ENCODE measurements at places on chromosomes 11 and 22.

DNA sequence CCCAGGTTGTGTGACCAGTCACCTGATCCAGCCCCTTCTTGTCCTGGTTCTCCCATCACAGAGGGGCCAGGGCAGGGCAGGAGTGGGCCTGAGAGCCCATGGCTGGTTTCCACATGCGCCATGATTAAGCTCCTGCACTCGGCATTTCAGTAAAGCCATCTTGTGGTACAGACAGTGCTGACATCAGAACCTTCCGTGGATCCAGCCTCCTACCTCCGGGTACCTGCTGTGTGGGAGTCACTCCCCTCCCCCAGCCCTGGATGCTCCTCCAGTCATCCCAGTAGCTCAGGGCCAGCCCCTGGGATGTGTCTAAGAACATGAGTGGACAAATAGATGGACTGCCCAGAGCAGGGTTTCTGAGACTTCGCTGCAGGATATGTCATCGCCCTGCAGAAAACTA, 22.1 kb upstream of the MGAT3 start:
- no peak for DNase-seq

DNA sequence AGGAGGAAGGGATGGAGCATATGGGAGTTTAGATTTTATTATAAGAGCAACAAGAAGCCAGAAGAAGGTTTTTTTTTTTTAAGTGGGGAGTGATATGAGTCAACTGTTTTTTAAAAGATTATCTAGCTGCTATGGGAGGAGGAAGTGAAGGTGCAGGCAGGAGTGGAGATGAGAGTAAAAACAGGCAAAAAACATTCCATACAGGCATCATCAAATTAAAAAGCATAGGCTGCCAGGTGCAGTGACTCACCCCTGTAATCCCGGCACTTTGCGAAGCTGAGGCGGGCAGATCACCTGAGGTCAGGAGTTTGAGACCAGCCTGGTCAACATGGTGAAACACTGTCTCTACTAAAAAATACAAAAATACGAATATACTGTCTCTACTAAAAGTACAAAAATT, 368.4 kb upstream of the MTNR1B start:
- no peak for DNase-seq

- DNase-seq, result no peak
Measured at GRCh38 chr11:58963551-58964104, 24.3 kb downstream of the GLYATL1 start.

- DNase-seq, result peak; percentile 83
Measured at GRCh38 chr22:46373921-46374662, 38.6 kb downstream of the TRMU start.

DNA sequence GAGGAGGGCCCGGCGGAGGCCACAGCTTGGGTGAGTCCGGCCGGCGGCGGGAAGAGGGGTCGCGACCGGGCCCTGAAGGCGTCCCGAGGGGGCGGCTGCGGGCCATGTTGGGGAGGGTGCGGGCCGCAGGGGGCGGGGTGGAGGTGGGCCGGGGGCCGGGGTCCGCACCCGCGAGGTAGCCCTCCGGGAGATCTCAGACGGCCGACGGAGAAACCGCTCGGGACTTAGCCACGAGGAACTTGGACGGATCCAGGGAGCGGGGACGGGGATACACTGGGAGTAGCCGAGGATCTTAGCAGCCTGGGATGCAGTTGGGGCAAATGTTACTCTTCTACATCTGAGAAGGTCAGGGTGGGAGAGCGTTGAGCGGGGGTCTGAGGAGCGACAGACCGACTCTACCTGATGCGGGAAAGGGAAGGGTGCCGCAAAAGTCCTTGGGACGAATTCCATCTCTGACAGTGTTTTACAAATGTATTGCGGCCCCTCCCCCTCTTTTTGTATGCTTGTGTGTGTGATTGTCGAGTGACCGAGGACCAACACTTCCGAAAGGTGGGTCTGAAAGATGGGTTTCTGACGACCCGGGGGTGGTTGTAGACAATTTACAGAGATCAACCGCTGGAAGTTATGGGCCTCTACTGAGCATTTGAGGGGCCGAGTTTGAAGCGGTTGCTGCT, 658 bp downstream of the STIP1 start:
- DNase-seq, result no peak

- DNase-seq, result no peak
Measured at GRCh38 chr11:14336507-14337503, 22.2 kb downstream of the RRAS2 start.

DNA sequence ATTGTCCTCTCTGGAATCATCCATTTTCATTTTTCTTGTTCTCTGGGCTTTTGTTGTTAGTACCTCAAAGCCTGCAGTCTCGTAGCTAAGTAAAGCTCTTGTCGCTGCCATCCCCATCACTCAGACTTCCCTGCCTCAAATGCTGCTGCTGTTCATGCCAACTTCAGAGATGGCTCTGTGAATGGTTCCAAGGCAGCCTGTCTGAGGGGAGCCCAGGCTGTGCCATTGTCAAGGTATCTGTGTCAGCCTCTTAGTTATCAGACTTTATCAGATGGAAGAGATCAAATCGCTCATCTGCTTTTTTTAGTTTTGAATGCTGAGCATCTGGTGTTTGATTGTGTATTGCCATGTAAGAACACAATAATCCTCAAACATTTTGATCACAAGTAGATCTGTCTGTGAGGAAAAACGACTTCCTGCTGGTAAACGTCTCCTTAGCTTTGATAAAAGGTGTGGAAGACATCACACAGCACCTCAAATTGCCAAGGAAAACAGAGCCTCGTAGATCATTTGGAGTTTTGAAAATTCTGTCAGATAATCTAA, 304.2 kb upstream of the ZC3H12C start:
- no peak for DNase-seq

DNA sequence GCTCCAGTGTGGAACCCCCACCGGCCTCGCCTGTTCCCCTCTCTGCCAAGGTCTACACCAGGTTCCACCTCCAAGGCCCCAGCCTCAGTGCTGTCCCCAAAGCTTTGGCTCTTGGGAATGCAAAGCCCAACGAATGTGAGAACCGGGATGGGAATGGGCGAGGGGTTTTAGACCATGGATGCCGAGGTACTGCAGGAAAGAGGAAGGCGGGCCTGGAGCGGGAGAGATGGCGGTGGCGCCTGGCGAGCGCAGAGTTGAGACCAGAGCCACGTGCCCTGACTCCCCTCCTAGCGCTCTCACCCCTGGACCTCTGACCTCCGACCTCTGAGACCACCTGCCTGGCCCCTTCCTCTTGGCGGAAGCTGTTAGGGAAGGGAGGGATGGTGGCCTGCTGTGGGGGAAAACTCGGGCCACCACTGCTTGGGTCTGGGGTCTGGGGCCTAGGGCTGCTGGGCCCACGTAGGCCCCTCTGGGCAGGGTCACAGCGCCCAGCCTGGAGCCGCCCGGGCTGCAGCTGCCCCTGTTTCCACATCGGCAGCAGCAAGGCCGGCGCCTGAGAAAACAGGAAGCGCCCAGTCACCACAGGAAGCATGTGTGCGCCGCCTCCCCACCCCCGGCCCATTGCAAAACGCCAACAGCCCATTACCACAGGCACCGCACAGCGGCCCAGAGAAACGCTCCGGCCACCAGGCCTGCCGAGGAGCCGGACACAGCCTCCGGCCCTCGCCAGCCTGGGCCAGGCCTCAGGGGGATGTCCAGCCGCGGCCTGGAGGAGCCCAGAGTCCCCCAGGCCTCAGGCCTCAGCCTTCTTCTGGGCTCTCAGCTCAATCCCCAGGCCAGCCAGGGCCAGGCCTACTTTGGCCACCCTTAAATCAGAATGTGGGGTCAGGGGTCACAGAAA, 13.8 kb upstream of the SLC39A13 start:
- peak; percentile 83 for DNase-seq

- no peak for DNase-seq
Measured at GRCh38 chr22:41976070-41976901, 7.0 kb downstream of the SEPTIN3 start.

GRCh38 chr11:107405260-107405659, 52.4 kb downstream of the CWF19L2 start:
- no peak for DNase-seq

GRCh38 chr11:45319077-45319476, 32.9 kb upstream of the SYT13 start:
- no peak for DNase-seq

DNA sequence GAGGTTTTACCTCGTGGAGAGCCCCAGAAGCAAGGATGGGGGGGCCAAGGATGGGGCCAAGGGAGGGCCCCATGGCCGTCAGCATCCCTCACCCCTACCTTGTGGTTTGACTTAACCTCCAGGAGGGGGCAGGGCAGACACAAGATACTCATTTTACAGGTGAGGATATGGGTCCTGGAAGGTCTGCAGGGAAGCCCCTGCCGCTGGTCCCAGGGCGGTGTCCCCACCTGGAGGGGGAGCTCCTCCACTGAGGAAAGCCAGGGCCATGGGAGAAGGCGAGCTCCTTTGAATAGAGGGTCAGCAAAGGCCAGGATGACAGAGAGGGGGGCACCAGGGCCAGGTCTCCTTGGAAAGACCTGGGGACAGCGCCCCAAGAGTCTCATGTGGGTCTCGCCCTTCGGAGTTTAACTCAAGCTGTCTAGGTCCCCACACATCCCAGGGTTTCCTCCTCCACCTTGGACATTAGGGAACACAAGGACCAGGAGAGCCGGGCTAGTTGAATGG, 5.9 kb upstream of the ADORA2A start:
- no peak for DNase-seq

DNA sequence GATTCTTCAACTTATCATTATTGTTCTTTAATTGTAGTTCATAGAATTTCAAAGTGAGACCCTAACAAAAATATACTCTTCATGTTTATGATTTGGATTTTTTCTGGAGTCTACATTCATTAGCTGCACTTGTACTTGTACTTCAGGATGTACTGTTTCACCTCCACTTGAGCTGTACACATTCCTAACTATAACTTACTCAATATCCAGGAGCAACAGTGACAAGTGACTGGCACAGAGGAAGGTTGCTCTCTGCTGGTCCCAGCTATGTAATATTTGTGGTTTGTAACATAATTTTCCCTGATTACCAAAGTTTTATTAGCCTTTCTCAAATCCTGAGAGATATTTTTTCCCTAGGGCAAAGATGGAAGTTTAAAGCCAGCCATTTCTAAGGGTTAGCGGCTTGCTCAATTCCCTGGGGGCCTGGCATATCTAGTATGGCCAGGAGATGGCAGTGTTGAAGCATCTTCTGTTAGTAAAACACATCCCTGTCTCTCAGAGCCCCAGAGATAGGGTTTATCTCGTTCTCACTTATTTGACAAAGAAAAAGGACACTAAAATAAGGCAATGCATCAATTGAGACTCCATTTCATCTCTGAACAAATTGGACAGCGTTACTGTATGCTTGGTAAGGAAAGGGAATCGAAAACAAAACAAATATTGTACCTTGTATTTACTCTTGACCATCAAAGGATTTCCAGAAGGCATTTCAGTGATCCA, 14.2 kb downstream of the OR52A5 start:
- peak; percentile 32 for DNase-seq

- no peak for DNase-seq
Measured at GRCh38 chr11:47775240-47775869, 8.2 kb upstream of the FNBP4 start.

- no peak for DNase-seq
Measured at GRCh38 chr11:100459811-100460210, 227.3 kb upstream of the ARHGAP42 start.

- DNase-seq, result no peak
Measured at GRCh38 chr22:24579258-24579601, 13.6 kb downstream of the LRRC75B start.

DNA sequence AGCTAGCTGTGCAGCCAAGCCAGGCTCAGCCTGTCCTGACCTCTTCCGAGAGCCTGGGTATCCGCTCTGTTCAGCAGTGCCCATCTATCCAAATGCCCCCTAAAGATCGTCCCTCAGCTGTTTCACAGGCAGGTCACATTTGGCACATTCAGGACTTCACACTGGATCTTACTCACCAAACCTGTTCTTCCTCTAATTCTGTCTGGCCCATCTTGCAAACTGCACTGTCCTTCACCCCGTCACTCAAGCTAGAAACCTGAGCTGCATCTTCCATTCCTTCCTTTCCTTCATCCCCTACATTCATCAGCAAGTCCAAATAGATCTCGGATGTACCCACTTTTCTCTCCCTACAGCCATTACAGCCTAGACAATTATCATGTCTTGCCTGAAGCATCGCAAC, 60.7 kb upstream of the CSNK2A3 start:
- DNase-seq, result no peak

DNA sequence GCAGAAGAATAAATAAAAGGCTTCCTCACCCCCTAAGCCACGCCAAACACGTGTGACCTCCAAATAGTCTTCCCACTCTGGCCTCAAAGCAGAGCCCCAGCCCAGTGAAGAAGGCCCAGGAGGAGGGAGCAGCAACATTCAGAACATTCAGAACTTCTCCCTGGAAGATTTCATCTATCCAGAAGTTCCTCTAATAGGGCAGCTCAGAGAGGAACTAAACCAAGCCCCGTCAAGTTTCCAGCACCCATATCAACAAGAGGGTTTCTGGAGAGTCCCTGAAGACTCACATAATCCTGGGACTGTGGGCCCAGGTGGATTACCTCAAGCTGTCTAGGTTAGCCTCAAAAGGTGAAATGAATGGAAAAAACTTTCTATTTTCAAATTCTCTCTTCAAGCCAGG, 39.4 kb downstream of the PC start:
- DNase-seq, result no peak

GRCh38 chr11:18027475-18027874, 14.6 kb upstream of the SERGEF start:
- no peak for DNase-seq

DNA sequence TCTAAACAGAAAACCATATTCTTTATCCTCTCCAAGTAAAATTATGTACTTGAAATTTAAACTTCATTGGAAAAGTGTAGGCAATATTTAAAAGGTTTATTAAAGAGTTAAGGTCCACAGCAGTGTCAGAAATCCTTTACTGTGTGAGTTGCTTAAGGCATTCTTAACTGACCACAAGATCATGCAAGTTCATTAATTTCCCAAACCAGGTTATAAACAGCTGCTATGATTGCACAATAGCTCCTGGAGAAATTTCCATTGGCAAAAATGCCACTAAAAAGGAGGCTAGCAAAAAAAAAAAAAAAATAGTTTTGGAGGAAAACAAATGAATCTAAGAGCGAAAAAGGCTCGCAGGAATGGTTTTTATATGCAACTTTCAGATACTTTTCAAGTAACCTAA, 106.2 kb downstream of the ETS1 start:
- DNase-seq, result no peak

GRCh38 chr11:128465946-128466705, 121.2 kb downstream of the ETS1 start:
- no peak for DNase-seq

All from GDM1 (cell line).